ENCODE measurements at places on chromosomes 1 and 21.

GRCh38 chr1:245751116-245751515, 596.3 kb downstream of the KIF26B start:
- DNase-seq: no peak

DNA sequence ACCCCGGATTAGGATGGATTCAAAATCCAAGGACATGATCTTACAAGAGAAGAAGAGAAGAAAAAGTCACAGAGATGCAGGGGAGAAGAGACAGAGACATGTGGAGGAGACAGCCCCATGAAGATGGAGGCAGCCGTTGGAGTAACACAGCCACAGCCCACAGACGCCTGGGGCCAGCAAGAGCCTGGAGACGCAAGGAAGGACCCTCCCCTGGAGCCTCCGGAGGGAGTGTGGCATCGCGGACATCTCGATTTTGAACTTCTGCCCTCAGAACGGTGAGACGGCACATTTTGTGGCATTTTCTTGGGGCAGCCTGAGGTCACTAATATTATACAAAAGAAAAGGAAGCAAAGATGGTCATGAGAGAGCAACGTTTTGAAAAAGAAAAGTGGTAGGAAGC, 28.8 kb downstream of the ABCG1 start:
- no peak for DNase-seq

DNA sequence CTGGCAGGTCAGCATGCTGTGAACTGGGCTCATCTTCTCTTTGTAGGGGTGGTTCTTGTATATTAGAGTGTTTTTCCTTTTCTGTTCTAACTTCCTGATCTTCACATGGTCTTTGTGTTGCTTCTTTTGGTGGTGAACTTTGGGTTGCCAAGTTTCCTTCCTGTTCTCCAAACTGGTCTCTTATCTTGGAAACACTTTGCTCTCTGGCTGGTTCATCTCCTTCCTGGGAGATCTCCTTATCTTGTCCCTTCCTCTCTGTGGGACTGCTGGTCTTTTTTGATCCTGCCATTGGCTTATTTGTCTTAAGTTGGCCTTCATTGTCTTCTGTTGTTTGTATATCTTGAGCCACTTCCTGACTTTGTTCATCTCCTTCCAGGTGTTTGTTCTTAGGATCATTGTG, 2.1 kb downstream of the TCHHL1 start:
- no peak for DNase-seq

GRCh38 chr1:235566084-235566483, 61.8 kb upstream of the B3GALNT2 start:
- DNase-seq: no peak

GRCh38 chr1:25641931-25642573, 25.5 kb downstream of the MAN1C1 start:
- DNase-seq: no peak

All from liver (tissue), 10 donors.